ENCODE measurements at places on chromosomes 16 and 17.

- DNase-seq: peak; percentile 19
These were observed 11.8 kb downstream of the RFFL start for GRCh38 chr17:35051579-35052240.

GRCh38 chr17:67212714-67213417, 32.1 kb downstream of the HELZ start:
- peak; percentile 76 for DNase-seq

- peak; percentile 81 for DNase-seq
These were observed 17.6 kb downstream of the HIGD1B start for GRCh38 chr17:44865231-44865660.

- DNase-seq: no peak
These were observed 94.9 kb downstream of the RBFOX3 start for GRCh38 chr17:79515646-79516571.

DNA sequence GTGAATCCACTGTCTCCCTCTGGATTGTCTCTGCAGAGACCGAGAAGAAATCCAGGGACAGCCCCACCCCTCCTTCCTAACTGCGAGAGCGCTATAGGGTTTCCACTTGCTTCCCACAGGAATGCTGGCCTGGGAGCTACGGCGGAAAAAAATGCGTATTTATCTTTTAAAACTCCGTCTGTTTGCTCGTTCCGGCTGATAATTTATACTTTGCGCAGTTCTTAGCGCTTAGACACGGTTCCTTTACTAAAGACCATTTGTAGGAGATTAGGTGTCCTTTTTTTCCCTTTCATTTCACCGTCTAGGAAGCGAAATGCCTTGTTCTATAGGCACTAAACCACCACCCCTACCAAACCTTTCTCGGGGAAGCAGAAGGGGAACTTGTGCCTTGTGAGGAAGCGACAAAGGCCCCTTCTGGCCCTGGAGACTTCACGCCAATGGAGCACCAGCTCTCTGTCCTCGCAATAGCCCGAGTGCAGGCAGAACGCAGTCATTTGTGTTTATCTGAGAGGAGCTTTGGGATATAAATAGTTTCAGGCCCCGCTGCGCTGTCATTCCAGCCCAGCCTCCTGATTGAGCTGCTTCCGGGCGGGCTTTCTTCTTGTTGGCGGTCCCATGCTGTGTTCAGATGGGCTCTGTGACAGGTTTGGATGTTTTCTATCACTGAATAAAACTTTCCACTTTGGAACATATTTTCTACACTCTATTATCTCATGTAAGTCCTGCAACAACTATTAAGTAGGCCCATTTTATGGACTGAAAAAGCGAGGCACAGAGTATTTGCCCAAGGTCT, 791 bp upstream of the SUPT4H1 start:
- peak; percentile 68 for DNase-seq

- DNase-seq: peak; percentile 81
These were observed 664 bp downstream of the HBQ1 start for GRCh38 chr16:180681-181564.

GRCh38 chr16:67053767-67054334, 24.9 kb downstream of the CBFB start:
- DNase-seq: no peak

DNA sequence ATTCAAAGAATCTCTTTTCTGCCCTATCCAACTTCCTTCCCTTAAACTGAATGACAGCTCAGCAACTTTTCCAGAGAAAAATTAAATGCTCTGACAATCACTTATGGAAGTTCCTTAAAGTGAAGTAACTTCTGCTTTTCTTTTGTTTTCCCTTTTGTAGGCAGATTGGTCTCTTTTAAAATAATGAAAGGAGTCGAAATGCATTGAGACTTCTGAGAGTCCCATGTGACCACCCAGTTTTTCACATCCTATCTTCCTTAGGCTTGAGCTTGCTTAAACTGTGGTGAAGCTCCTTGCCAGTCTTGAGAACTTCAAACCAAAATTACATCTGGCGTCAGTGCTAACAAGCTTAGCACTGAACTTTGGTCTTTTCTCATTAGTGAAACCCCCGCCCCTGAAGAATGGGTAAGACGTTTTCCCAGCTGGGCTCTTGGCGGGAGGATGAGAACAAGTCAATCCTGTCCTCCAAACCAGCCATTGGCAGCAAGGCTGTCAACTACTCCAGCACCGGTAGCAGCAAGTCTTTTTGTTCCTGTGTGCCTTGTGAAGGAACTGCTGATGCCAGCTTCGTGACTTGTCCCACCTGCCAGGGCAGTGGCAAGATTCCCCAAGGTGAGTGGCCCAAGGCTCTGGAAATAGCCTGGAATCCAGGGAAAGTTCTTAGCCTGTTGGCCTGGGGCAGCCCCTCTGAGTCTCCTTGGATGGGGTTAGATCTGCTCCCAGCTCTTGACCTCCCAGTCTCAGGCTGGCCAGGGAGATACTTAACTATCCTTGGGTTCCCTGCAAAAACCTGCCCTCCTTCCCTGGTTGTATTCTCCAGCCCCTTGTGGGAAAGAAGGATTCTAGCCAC, 1.2 kb downstream of the TMEM106A start:
- peak; percentile 32 for DNase-seq

GRCh38 chr17:77771587-77771986, 186.9 kb upstream of the TNRC6C start:
- no peak for DNase-seq

- no peak for DNase-seq
These were observed 12.2 kb downstream of the C16orf95 start for GRCh38 chr16:87304951-87305350.

DNA sequence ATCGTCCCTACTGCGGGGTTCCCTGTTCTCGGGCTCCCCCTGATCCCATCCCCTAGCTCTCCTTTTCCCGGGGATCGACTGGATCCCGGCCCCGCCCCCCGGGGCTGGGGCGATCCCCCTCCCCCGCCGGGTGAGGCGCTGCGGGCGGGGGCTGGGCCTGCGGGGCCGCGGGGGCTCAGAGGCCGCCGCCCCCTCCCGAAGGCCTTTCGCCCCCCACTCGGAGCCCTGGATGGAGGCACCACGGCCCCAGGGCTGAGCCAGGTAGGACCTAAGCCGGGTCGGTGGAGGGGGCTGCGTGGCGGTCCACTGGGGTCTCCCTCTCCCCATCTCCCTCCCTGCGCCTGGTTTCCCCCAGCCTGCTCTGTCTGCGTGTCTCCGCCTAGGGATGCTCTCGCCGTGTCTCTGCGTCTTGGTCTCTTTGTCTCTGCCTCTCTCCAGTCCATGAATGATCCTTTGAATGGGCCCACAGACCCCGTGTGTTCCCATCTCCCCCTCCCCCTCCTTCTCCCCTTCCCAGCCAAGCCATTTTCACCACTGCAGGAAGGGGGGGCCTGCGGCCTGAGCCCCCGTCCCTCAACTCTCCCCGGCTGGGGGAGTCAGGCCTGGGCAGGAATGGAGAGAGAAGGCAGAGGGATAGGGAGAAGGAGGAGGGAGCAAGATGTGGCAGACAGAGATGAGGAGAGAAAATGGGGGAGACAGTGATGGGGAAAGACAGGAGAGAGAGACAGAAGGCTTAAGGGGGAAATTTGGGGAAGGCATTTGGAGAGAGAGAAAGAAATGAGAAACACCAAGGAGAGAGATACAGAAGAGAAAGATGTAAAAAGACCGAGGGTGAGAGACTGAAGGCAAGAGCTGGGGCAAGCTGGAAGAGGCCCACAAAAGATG, 1.7 kb upstream of the TMEM256 start:
- peak; percentile 51 for DNase-seq

GRCh38 chr17:82392209-82392920, 20.8 kb downstream of the UTS2R start:
- no peak for DNase-seq

DNA sequence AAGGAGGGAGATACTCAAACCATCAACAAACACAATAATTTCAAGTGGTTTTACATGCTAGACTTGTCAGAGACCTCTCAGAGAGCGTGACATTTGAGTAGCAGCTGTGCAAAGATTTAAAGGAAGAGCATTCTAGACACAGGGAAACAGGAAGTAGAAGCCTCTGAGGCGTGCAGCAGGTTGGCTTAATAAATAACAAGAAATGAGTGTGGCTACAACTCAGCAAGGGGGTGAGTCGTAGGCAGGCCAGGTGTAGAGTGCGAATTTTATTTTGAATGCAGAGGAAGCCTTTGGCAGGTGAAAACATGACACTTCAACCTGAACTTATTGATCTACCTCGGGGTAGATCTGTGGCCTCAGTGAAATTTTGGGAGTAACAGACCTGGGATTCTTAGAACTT, 73.2 kb upstream of the MRTFB start:
- no peak for DNase-seq

DNA sequence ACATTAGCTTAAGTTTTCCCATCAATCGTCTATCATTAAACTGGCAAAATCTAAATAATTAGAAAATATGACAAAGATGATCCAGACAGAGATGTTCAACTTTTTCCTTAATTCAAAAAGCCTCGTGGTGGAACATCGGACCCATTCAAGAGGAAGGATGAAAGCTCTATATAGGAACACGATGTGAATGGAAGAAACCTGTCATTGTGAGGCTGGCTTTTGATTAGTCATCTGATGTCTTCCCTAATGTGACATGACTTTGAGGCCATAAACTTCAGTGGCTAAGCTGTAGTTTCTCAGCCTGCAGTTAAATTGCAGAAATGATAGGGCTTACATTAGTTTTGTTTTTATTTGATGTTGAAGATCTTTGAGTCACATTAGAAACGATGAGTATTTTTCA, 1.0 kb downstream of the AMZ2 start:
- peak; percentile 45 for DNase-seq

DNA sequence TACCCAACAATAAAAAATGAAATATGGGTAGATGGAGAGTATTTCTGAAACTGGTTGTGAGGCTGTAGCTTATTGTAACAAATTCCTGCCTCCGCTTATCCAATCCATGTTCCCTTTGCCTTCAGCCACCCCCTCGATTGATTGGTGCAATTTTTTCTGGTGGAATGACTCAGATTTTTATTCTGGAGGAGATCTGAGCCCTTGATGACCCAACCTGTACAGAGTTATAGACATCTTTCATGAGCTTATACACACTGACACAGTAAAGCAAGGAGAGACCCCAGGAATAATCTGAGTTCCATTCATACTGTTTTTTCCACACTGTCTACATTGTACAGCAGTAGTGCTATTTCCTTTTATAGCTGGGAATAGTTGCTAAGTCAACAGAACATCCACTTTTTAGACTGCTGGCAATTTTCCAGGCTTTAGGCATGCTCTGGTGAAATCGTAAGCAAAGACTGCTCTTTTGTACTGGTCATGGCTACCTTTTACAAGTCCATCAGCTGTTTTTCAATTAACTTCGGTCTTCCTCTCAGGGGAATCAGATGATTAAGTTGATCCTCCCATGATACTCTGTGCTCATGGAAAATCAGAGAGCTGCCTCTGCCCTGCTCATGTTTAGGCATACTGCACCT, 30.1 kb downstream of the CCL4 start:
- DNase-seq: peak; percentile 9

DNA sequence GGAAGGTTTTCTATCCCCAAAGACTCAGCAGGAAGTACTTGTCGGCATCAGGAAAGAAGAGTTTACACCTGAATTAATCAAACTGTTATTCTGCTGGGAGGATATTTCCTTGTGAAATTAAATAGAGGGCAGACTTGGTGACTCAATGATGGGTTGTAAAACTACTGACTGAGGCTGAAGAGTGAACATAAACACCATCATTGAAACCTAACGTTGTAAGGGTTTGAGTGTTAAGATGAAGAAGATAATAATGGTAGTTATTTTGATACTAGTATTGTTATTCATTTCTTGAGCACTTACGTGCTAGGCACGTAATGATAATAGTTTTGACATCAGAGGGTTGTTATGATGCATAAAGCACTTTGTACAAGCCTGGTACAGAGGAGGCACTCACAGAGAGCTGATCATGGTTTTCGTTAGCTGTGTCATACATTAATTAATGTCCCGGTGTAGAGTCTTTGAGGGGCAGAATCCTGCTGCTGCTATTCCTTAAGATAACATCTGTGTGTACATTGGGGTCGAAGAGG, 64.2 kb upstream of the CACNG3 start:
- DNase-seq: no peak

DNA sequence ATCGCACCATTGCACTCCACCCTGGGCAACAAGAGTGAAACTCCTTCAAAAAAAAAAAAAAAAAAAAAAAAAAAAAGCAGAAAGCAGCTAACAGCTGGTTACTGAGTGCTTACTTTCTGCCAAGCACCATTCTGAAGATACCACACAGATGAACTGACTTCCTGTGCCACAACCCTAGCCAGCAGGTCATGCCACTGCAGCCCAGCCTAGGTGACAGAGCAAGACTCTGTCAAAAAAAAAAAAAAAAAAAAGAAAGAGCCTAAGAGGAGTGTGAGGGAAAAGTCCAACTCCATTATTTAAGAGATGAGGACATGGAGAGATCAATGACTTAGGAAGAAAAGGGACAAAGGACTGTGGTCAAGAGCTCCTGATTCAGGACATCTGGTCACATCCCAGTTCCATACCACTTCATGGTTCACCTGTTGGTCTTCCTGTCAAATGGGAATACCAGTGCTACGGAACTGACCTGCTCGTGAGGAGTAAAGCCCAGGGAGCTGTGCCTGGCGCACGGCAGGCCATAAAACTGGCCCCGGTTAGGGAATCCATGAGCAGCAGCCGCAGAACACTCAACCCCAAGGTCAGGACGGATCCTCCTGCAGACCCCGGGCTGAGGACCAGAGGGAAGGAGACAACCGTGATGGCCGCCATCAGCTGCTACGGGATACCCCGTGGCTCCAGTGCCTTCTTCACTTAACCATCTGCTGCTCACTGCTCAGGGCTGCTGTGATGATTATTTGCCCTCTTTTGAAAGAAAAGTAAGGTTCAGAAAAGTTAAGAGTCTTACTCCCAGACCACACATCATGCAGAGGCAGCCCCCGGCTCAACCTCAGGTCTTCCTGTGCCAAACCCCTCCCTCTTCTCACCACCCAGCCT, 950 bp downstream of the KLHDC4 start:
- DNase-seq: no peak
